ENCODE measurements at places on chromosomes 16 and 17. TPM values are rescaled to one million over a fixed set of nuclear protein-coding genes. Genes with fewer than 3 reads are reported as not detected.
A peak's percentile ranks its signal among the peaks of the same experiment; 100 is the strongest.

Gene MT1G
- polyA plus RNA-seq = 1,014 TPM

Gene DLG4
- 7.7 TPM for polyA plus RNA-seq

DNA sequence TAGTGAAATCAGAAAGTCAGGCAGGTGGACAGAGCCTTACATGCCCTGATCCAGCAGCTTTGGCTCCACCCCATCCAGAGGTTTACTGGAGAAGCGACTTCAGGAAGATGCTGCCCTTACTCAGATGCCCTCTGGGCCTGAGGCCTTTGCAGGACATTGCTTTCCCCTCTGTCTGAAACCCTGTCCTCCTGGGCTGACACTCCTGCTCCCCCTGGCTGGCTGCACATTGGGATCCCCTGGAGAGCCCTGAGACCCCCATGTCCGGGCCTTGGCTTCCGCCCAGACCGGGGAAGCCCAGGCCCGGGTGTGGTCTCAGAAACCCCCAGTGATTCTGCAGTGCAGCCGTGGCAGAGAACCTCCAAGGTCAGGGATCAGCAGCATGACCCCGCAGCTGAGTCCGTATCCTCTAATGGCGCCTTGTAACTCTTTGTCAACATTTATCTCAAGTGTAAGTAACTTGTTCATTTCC lies 36.6 kb downstream of the BCO1 start:
- no peak for DNase-seq

Gene CHST6
- polyA plus RNA-seq = 2.7 TPM

GRCh38 chr17:39001703-39002637 lies 34.8 kb upstream of the FBXO47 start:
- peak; percentile 46 for DNase-seq

DNA sequence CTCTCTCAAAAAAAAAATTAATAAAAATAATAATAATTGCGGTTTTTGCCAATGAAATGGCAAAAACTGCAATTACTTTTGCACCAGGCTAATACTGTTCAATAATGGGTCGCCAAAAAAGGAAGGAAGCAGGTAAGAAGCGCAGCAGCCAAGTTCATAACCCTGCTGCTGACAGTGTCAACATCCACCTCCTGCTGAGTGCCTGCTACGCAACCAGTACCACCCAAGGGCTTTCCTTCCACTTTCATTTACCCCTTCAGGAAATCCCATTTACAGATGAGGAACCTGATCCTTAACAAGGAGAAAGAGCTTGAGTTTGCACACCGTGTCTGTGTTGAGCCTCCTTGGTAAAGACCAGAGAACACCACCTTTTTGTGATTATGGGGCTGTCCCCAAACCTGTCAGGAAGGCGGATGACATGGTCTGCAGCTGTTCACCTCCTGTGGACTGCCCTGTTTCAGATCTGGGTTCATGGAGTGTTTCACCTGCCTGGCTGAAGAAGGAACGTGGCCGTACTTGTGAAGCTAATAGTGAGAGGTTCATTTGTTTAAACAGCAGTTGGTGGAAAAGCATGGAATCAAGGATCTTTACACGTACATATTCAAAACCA lies 378.0 kb downstream of the SLC39A11 start:
- no peak for DNase-seq

Gene SNX11
- polyA plus RNA-seq = 8.0 TPM

Gene CCL4L2
- polyA plus RNA-seq = not detected

- peak; percentile 81 for DNase-seq
These were observed 22.5 kb downstream of the DNAI2 start for GRCh38 chr17:74296548-74296936.

GRCh38 chr17:5816491-5817070 lies 232.3 kb upstream of the NLRP1 start:
- DNase-seq = no peak

GRCh38 chr16:84266451-84266850 lies 26.6 kb upstream of the KCNG4 start:
- peak; percentile 91 for DNase-seq

Gene EVPLL
- 0.18 TPM for polyA plus RNA-seq

DNA sequence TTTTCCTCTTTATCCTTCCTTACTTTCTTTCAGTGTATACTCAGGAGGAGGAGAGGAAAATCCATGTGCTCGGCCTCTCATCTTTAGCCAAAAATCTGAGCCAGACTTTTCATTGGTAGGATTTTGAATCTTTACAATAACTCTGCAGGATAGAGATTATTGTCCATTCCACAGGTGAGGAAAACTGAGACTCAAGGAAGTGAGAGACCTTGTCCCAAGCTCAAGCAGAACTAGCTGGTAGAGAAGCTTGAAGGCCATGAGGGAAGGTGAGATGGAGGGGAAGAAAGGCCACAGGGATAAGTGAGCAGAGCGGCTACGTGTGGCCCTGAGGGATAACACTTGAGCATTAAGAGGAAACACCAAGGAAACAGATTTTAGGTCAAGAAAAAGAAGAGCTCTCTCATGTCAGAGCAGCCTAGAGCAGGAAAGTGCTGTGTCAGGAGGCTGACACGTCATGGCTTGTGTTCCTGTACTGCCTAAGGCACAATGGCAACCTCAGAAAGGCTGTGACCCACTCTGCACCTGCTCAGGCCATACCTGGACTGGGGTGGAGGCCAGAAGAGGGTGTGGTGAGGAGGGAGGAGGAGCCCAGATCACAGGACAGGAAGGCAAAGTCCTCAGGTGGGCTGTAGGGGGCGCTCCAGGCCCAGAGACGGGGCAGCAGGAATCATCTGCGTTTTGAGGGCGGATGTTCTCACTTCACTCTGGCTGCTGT lies 11.9 kb downstream of the MT4 start:
- peak; percentile 92 for DNase-seq

DNA sequence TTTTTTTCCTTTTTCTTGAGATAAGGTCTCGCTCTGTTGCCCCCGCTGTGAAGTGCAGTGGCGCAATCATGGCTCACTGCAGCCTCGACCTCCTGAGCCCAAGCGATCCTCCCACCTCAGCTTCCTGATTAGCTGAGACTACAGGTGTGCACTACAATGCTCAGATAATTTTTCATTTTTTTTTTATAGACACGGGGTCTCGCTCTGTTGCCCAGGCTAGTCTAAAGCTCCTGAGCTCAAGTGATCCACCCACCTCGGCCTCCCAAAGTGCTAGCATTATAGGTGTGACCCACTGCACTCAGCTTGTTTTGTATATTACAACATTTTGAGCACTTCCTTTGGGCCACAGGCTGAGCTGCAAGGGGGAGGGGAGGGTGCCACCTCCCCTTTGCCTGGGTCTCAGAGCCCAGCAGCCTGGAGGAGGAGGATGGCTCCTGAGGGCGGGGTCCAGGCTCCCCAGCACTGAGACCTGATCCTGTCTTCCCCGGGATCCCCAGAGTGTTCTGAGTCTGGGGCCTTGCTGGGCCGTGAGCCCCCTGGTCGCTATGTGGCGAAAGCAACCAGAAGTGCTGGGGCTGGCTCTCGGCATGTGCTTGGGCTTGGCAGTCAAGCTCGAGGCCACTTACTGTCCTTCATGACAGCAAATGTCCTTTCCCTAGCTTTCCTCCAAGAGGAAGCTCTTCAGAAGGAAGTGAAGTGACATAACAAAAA lies 8.1 kb downstream of the DEF8 start:
- DNase-seq = no peak

DNA sequence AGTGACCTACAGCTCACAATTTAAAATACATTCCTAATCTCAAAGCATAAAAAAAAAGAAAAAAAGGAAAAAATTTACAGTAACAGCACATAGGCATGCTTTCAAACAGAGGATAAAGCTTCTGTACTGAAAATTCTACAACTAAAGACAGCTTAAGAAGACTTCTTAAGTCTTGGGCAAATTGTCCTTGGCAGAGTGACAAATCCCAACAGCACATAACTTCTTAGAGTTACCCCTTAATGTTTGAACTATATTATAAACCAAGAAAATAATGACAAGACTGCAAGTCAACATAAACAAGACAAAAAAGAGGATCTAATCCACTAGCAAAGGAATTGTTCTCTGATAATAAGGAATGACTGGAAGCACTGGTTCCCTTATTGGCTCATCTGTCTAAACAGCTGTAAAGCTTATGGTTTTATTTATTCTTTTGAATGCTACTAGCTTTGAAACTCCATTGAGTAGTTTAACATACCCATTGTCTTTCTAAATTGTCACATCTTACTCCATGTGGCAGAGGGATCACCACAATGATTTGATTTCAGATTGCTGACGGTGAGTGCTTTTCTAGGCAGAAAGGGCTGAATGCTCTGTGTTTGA lies 1576.8 kb upstream of the GOT2 start:
- DNase-seq = peak; percentile 20

Gene KRT15
- polyA plus RNA-seq = not detected

DNA sequence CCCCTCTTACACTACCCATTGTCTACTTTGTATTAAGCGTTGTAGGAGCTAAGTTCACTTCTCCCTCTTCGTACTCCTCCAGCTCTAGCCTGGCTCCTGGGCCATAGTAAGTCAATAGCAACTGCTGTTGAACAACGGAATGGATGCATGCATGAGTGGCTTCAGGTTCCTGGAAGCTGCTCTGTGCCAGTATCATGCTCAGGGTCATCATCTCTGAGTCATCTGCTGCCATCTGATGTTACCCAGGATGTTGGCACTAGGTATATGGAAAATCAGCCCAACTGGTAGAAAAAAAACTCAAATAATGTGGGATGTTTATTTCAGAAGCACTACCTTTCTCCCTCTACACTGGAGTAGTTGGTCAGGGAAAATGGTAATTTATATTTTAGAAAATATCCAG lies 536.8 kb downstream of the NPIPA7 start:
- DNase-seq = no peak

Gene CMTM2
- polyA plus RNA-seq = not detected

DNA sequence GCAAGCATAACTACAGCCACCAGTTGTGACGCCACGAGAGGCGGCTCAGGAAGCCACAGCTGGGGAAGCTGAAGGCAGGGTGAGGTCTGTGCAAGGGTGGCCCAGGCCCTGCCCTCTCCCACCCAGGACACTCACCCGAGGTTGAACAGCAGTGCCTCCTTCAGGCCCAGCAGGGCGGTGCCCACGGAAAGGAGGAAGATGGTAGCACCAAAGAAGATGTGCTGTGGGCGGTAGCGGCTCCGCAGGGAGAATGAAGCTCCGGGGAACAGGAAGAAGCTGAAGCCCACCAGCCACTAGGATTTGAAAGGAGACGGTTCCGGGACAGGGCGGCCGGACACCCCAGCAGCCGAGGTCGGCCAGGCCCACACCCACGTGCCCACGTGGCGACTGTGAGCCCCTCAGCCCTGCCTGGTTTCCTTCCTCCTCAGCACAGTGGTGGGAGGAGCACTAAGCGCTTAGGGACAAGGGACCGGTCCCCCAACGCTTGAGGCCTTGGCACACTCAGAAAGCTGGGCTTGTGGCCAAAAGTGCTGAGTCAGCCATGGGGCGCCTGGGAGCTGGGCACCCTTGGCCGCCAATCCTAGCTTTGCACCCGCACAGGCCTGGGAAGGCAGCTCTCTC lies 11.0 kb downstream of the CYB561 start:
- DNase-seq = no peak

Gene CRYBA1
- not detected for polyA plus RNA-seq

Measured in GM23338 (cell line).